ENCODE measurements at places on chromosomes 2 and 18. TPM values are rescaled to one million over a fixed set of nuclear protein-coding genes. Genes with fewer than 3 reads are reported as not detected.

RGPD4 gene
- total RNA-seq: 0.14 TPM

AGBL5 gene
- 14.5 TPM for total RNA-seq

DPP10 gene
- total RNA-seq: not detected

RBFA gene
- total RNA-seq: 32.2 TPM

IL1R2 gene
- total RNA-seq: 21.4 TPM

PROM2 gene
- total RNA-seq: 0.44 TPM

ESPNL gene
- 0.16 TPM for total RNA-seq

SOWAHC gene
- total RNA-seq: 0.63 TPM

PAIP2B gene
- 2.3 TPM for total RNA-seq

MDH1B gene
- total RNA-seq: 1.3 TPM

REG3A gene
- total RNA-seq: not detected

ALLC gene
- total RNA-seq: not detected

SEPTIN10 gene
- total RNA-seq: 6.3 TPM

TUBA3D gene
- total RNA-seq: not detected

AGXT gene
- total RNA-seq: not detected

ASXL2 gene
- total RNA-seq: 36.8 TPM

SAG gene
- 0.39 TPM for total RNA-seq

FBXO15 gene
- 1.4 TPM for total RNA-seq

BOK gene
- total RNA-seq: 0.64 TPM

IL36RN gene
- not detected for total RNA-seq

TEKT4 gene
- total RNA-seq: not detected

IL1RL2 gene
- total RNA-seq: 1.5 TPM

SLC23A3 gene
- total RNA-seq: 1.2 TPM

L3MBTL4 gene
- 0.21 TPM for total RNA-seq

HOXD3 gene
- not detected for total RNA-seq

GKN1 gene
- not detected for total RNA-seq

CD8B gene
- 2.3 TPM for total RNA-seq

STAMBP gene
- total RNA-seq: 104 TPM

LHCGR gene
- total RNA-seq: not detected

ODC1 gene
- 170 TPM for total RNA-seq

KIAA2012 gene
- not detected for total RNA-seq
